Uterus (tissue), 4 donors: ENCODE measurements at places on chromosomes 3 and 15. TPM values are rescaled to one million over a fixed set of nuclear protein-coding genes. Genes with fewer than 3 reads are reported as not detected.

Gene MINAR1
- total RNA-seq = 0.43 TPM

Gene STAB1
- total RNA-seq = 99.3 TPM

Gene CPN2
- not detected for total RNA-seq

Gene IL1RAP
- total RNA-seq = 2.8 TPM

Gene SEC22A
- 33.3 TPM for total RNA-seq

DNA sequence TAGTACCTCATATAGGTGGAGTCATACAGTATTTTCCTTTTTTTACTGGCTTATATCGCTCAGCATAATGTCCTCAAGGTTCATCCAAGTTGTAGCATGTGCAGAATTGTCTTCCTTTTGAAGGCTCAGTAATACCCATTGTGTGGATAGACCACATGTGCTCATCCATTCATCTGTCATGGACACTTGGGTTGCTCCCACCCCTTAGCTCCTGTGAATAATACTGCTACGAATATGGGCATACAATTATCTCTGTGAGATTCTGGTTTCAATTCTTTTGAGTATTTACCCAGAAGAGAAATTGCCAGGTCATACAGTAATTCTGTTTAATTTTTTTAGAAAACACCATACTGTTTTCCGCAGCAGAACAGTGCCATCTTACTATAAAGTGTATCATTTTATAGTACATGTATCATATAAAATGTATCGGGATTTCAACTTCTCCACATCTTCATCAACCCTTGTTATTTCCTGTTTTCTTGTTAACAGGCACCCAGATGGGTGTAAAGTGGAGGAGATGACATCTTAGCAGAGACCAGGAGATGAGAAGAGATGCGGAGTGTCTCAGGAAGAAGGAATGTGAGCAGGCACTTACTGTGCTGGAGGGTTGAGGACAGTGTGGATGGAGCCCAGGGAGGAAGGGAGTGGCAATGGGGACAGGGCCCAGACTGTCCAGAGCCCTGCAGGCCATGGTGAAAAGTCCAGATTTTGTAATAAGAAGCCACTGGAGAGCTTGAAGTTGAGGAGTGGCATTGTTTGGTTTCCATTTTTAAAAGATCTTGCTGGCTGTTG lies 27.0 kb upstream of the PRR23E start:
- H3K4me1 ChIP-seq = no peaks in the 10 kb centered on the region
- no peak overlapping the region for H3K4me3 ChIP-seq
- no peaks in the 10 kb centered on the region for H3K36me3 ChIP-seq

GRCh38 chr3:45510519-45510918 lies 84.0 kb upstream of the LIMD1 start:
- H3K4me1 ChIP-seq = no peaks in the 10 kb centered on the region
- no peaks in the 10 kb centered on the region for H3K36me3 ChIP-seq
- no peak overlapping the region for H3K27ac ChIP-seq
- H3K27me3 ChIP-seq = no peaks in the 10 kb centered on the region
- DNase-seq = no peak

GRCh38 chr3:123124971-123125370 lies 58.1 kb downstream of the PDIA5 start:
- no peaks in the 10 kb centered on the region for H3K36me3 ChIP-seq
- no peak overlapping the region for H3K4me3 ChIP-seq
- DNase-seq = no peak
- H3K27me3 ChIP-seq = no peaks in the 10 kb centered on the region

- no peaks in the 10 kb centered on the region for H3K4me1 ChIP-seq
- no peak for DNase-seq
- H3K27ac ChIP-seq = no peak overlapping the region
- H3K27me3 ChIP-seq = no peaks in the 10 kb centered on the region
- H3K36me3 ChIP-seq = no peaks in the 10 kb centered on the region
Measured at GRCh38 chr3:124993466-124993865, 58.9 kb upstream of the MUC13 start.

DNA sequence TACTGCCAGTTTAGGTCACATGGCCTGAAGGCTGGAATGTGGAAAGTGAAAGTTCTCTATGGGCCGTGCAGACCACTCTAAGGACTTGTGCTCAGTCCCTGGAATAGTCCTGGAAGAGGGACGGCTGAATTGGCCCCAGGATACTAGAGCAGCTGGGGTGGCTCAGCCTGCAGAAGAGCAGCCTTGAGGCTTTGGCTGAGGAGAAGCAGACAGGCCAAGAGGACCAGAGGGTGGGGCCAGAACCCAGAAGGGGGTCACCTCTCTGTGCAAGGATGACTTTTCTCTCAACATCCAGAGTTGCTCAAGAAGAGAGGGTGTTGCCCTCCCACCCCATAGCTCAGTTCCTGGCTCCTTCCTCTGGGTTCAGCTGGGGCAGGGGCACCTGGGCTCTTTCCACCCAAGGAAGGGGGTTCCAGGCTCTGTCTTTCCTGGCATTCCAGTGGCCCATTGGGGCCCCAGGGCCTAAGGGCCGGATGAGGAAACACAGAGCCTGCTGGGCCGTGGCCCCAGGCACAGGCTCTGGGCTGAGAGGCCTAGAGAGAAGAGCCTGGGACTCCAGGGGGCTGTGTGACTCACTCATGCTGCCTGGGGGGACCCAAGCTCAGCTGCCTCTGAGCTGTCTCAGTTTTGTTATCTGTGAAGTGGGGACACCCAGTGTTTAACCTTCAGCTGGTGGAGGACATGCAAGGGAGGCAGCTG lies 8.5 kb upstream of the FBLN2 start:
- no peaks in the 10 kb centered on the region for H3K27me3 ChIP-seq
- DNase-seq = no peak
- H3K27ac ChIP-seq = peak overlapping the region; percentile 52
- no peaks in the 10 kb centered on the region for H3K36me3 ChIP-seq

DNA sequence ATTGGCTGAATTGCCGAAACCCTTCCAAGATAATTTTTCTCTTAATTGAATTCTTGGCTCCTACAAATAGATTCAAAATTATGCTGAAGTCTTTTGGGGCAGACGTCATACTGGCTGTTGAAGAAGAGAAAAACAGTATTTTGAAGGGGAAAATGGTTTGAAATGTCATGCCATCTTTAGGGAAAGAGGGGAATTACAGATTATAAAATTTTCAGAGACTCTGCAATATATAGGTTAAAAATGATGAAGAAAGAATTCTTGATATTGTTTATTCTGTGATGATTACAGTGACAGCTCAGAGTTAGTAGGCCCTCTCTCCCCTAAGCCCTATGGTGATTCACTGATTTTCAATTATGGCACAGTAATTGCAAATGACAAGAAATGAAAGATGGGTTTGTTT lies 86.1 kb downstream of the CGNL1 start:
- H3K27ac ChIP-seq = peak overlapping the region; percentile 23
- no peaks in the 10 kb centered on the region for H3K27me3 ChIP-seq
- H3K4me1 ChIP-seq = peaks cover 7% of the 10 kb centered on the region
- H3K36me3 ChIP-seq = no peaks in the 10 kb centered on the region
- no peak for DNase-seq

- H3K36me3 ChIP-seq = no peaks in the 10 kb centered on the region
- no peak overlapping the region for H3K27ac ChIP-seq
- no peak for DNase-seq
- H3K4me1 ChIP-seq = no peaks in the 10 kb centered on the region
- H3K27me3 ChIP-seq = no peaks in the 10 kb centered on the region
- no peak overlapping the region for H3K4me3 ChIP-seq
Measured at GRCh38 chr3:122092460-122093165, 37.5 kb downstream of the CD86 start.
